ENCODE measurements at places on chromosomes 1 and 21. TPM values are rescaled to one million over a fixed set of nuclear protein-coding genes. Genes with fewer than 3 reads are reported as not detected.

Gene CLEC20A
- total RNA-seq = not detected

Gene KPRP
- total RNA-seq = not detected

Gene FCRL2
- total RNA-seq = not detected

Gene C1orf146
- total RNA-seq = not detected

Gene GRHL3
- total RNA-seq = 0.79 TPM

Gene C1orf122
- total RNA-seq = 59.6 TPM
